NCI-H1930 (cell line): ENCODE measurements at places on chromosomes 16 and 17.

DNA sequence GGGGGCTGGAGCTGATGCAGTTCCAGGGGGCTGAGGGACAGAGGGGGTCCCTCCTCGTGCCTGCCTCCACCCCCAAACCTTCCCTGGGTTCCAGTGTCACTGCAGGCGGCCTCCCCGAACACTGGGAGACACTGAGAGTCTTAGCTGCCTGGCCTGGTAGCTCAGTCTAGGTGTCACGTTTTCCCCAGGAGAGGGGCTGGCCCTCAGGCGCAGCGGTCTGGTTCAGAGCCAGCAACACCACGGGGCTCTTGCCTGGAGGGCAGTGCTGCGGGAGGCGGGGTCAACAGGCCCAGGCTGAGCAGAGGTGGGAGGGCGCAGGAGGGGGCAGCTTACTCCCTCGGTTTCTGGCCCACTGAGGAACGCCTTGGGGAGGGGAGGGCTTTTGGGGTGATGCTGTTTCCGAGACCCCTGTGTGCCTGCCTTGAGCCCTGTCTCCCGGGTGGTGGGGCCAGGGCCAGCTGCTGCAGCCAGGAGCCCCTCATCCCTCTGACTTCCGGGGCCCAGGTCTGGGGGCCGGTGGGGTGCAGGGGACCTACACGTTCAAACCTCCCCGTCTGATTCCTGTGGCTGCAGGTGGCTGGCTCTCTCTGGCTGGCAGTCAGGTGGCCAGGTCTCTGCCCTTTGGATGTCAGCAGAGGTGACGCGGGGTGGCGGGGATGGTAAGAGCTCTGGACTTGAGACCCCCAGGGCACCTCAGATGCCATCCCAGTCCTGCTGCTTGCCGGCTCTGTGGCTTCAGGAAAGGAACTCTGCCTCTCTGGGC is 89.3 kb upstream of the GSE1 start:
- DNase-seq: no peak

GRCh38 chr17:41910701-41911391 is 7.9 kb downstream of the ACLY start:
- DNase-seq: no peak

- no peak for DNase-seq
These were observed 134.4 kb downstream of the SKAP1 start for GRCh38 chr17:48295362-48296288.

DNA sequence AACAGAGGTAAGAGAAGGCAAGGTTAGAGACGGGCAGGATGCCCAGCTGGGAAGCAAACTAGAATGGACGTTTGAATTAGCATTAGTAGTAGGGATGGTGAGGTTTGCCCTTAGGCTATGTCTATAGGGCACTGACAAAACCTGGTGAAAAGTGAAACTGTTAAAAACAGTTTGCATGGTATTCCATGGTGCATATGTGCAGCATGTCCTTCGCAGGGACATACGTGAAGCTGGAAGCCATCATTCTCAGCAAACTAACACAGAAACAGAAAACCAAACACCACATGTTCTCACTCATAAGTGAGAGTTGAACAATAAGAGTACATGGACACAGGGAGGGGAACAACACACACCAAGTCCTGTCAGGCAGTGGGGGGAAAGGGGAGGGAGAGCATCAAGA is 25.8 kb downstream of the NACA2 start:
- no peak for DNase-seq

GRCh38 chr16:68309799-68310198 is 947 bp downstream of the SLC7A6OS start:
- no peak for DNase-seq

DNA sequence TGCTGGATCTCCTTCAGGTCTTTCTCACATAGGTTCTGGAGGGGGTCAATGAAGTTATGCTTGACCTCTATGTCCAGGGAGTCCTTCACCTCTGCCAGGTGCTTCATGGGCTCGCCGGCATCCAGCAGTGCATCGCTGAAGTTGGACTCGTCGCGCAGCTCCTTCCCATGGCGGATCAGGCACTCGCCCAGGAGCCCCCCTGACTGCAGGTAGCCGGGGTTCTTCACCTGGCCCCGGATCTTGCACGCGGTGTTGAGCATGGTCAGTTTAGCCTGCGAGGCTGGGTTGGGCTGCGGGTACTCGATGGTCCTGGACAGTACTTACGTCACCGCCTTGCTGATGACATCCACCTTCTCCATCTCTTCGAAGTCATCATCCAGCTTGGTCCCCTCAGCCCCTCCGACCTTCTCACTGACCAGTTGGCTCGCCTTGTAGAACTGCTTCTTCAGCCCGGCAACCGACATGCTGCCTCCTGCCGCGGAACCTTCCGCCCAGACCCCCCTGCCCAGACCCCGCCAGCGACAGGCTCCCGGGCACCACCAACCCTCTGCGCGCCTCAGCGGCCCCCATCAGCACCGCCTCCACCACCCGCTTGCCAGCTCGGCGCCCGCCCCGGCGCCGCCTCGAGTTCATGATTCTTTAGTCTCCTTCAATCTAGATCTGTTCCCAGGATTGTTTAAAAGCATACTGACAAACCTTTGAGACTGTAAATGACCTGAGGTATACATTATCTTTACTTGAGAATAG is 99.8 kb downstream of the KPNA2 start:
- DNase-seq: no peak

- DNase-seq: no peak
These were observed 89.3 kb downstream of the SMG6 start for GRCh38 chr17:2214047-2214928.

- no peak for DNase-seq
These were observed 61.8 kb downstream of the DNAH3 start for GRCh38 chr16:21088646-21089538.

DNA sequence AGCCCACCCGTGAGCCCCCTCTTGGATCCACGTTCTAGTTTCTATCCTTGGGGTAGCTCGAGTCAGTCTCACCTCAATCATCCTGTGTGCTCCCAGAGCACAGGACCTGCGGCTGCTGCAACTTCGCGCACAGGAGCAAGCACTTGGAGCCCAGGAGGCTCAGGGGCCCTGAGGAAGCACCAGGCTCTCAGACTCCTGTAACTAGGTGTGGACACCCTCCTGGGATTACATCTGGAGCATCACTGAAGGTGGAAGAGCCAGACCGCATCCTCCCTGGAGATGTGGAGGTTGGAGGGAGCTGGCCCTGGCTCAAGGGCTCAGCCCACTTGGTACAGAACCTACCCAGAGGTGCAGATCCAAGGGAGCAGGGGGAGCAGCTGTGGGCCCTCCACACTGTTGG is 2.7 kb downstream of the HBQ1 start:
- no peak for DNase-seq

DNA sequence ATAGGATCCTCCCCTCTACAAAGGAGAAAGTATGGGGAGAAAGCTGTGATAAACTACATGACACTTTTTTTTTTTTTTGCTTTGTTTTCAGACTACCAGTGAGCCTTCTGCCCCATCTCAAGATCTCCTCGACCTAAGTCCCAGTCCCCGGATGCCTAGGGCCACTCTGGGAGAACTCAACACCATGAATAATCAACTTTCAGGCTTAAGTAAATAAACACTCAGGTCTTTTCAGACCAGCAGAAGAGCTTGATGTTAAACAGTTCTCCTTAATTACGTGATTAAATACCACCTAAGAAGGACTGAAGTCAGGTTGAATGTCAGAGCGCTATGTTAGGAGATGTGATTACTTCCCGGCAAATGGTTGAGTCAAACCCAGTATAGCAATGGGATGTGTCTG is 31.4 kb downstream of the COX11 start:
- no peak for DNase-seq
